CD4-positive, alpha-beta T cell treated with Interleukin-21 for 1 hour (primary cell): ENCODE measurements at places on chromosomes 1 and 21.

DNA sequence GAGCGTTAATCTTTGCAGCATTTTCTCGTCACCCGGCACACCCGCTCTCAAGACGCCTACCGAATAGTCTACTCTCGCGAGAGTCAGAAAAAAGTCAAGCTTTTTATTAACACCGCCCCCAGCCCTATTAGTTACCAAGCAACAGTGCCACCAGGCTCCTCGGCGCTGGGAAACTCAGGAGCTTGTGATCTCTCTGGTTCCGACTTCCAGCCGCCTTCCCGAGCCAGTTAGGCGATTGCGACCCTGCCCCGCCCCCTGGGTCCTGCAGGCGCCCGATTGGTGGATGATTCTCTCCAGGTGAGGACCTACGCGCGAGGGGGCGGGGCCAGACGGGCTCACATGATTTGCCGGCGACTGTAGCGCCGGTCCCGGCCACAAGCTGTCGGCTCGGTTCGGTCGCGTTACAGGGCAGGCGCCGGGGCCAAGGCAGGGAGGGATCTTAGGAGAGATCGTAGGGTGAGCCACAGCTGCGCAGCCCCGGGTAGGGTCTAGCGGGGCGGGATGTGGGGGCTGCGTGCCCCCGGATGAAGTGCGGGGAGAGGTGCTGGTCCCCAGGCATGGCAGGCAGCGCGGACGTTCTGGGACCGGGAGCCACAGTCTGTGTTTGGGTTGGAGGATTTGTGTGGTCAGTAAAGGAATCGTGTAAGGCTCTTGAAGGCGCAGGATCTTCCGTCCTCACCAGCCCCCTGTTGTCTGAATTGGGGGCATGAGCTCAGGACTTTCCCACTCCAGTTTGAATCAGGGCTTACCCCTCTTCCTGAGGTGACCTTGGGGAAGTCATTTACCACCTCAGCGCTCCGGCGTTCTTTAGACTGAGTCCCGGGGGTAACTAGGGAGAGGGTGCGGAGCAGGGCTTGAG is at the start of gene PFKFB2:
TSS of gene PFKFB2 (plus strand) at position 365 of the 859 bp plus-strand sequence. CDS start 1,443 bp downstream, outside the sequence.
- peak; percentile 95 for DNase-seq

DNA sequence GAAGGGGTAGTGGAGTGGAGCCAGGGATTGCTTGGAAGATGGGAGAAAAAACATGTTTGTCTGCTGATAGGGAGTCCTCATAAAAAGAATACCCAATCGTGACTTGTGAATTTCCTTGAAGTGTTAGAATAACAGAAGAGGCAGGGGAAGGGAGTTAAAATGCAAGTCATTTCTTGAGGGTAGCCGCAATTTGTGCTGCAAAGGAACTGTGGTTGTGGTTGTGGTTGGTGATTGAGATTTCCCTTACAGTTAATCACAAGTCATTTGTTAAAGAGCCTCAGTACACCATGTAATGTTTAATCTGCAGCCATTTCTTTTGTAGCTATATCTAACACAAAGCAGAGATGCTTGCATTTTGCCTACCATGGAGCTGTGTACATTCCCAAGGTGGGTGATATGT is 38.5 kb upstream of the EGLN1 start:
- DNase-seq = peak; percentile 73

GRCh38 chr1:110582378-110582777 is 23.8 kb downstream of the KCNA2 start:
- DNase-seq = no peak

DNA sequence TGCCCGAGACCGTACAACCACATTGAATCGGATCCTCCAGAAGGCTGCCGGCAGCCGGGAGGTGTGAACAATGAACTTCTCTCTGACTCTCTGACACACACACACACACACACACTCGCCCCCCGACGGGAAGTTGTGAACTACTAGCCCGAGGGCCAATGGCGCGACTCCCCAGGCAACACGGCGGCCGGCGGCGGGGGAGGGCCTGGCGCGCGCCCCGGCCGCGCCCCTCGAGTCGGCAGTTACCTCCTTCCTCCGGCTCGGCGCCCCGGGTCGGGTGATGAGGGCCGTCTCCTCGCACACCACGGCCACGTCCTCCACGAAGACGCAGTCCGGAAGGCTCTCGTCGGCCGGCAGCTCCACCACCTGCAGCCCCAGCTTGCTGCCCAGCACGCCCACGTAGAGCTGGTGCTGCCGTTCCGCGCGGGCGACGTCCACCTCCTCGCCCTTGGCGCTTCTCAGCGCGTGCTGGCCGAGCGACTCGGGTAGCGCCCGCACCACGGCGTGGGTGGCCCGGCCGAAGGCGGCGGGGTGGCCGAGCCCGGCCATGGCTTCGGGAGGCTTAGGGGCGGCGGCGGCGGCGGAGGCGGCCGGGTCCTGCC is 361 bp downstream of the DDAH1 start:
- DNase-seq = no peak

- no peak for DNase-seq
Observed at GRCh38 chr1:147516157-147516917, 25.0 kb upstream of the BCL9 start.

- no peak for DNase-seq
Observed at GRCh38 chr1:56029319-56030003, 549.9 kb downstream of the PLPP3 start.

GRCh38 chr1:59604191-59604590 is 210.6 kb upstream of the HOOK1 start:
- no peak for DNase-seq

DNA sequence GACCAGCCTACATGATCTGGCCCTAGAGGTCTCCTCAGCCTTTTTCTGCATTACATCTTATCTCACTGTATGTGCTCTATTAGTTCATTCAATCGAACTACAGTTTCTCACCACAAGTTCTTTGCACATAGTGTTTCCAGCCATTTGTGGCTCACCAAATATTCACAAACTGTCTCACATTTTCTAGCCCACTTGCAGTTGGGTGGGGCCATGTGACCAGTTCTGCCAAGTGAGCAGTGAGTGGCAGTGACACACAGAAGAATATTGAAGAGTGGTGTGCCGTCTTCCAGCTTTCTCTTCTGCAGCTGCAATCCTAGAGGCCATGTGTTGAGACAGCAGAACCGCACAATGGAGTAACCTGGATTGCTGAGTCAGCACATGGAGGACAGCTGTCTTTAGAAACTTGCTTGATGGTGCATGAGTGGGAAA is 103.2 kb upstream of the ZNF644 start:
- DNase-seq = peak; percentile 28

DNA sequence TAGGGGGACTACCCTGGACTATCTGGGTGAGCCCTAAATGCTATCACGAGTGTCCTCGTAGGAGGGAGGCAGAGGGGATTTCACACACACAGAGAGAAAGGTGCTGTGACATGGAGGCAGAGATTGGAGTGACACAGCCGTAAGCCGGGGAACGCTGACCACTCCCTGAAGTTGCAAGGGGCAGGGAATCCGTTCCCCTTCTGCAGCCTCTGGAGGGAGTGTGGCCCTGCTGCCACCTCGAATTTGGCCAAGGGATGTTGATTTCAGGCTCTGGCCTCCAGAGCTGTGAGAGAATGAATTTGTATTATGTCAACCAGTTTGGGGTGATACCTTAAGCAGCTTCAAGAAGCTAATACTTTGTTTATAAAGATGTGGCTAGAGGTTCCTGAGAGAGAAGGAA is 137.7 kb downstream of the ACTL8 start:
- DNase-seq = no peak

DNA sequence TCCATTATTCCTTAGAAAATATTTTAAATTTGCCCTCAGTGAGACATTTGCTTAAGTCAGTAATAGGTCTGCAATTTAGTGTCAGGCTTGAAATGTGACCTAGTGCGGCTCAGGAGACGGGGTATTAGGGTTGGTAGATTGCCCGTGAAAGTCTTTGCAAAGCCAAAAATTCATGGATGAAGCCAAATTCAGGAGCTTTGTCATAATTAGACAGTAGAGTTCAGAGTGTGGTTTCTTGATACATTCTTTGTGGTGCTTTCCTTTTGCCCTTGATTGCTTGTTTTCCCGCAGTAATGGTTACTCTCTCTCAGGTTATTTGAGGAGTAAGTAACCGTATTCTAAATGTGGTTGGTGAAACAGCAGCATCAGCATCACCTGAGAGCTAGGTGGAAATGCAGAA is 120.7 kb downstream of the RPS6KC1 start:
- no peak for DNase-seq

- DNase-seq = no peak
Observed at GRCh38 chr1:30659702-30660101, 63.7 kb downstream of the MATN1 start.

- no peak for DNase-seq
Observed at GRCh38 chr1:1264868-1265272, 8.8 kb downstream of the UBE2J2 start.

DNA sequence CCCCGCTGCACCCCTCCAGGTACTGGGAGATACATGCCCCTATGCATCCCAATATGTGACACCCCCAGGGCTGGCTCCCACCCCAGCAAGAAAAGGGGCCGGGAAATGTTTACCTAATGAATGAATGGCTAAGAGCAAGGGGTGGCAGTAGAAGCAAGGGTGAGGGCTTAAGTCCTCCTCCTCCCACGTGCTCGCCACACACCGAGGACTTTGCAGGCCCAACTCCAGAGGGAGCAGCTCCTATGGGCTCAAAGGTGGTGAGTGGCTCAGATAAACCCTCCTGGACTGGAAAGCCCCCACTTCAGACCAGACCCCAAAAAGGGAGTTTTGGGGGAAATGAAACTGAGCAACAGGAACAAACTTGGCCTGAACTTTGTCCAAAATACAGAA is 11.4 kb downstream of the SLC45A3 start:
- no peak for DNase-seq

GRCh38 chr1:246544001-246544400 is 22.1 kb downstream of the TFB2M start:
- DNase-seq = no peak

- no peak for DNase-seq
Observed at GRCh38 chr1:97797403-97798183, 123.2 kb downstream of the DPYD start.

- no peak for DNase-seq
Observed at GRCh38 chr1:182833271-182833670, 5.9 kb upstream of the DHX9 start.

GRCh38 chr1:159855709-159856108 is 6.7 kb downstream of the VSIG8 start:
- no peak for DNase-seq

- DNase-seq = no peak
Observed at GRCh38 chr1:228288536-228289238, 80.8 kb downstream of the OBSCN start.

DNA sequence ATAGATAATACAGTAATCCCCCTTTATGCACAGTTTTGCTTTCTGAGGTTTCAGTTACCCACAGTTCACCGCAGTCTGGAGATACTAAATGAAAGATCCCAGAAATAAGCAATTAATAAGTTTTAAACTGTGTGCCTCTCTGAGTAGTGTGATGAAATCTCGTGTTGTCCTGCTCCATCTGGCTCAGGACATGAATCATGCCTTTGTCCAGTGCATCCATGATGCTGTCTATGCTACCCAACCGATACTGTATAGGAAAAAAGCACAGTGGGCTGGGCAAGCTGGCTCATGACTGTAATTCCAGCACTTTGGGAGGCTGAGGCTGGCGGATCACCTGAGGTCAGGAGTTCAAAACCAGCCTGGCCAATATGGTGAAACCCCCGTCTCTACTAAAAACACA is 85.0 kb upstream of the SLC2A1 start:
- no peak for DNase-seq

DNA sequence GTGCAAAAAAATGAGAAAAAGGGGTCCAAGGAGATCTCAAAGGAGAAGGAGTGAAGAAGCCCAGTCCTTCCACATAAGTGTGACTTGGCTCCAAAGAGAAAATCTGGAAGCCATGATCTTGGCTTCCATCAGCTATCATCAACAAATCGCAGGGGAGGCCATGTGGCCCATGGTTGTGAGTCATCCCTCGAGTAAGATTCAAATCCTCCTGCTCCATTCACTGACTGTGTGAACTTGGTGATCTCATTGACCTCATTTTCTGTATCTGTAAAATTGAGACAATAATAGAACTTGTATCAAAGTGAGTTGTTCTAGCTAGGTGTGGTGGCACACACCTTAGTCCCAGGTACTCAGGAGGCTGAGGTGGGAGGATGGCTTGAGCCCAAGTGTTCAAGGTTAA is 79.1 kb upstream of the OLIG2 start:
- no peak for DNase-seq

- DNase-seq = no peak
Observed at GRCh38 chr1:147549526-147549925, 8.2 kb downstream of the BCL9 start.

- no peak for DNase-seq
Observed at GRCh38 chr1:181152892-181153633, 64.6 kb downstream of the IER5 start.

- peak; percentile 55 for DNase-seq
Observed at GRCh38 chr1:12078938-12079861, 16.1 kb downstream of the TNFRSF8 start.

DNA sequence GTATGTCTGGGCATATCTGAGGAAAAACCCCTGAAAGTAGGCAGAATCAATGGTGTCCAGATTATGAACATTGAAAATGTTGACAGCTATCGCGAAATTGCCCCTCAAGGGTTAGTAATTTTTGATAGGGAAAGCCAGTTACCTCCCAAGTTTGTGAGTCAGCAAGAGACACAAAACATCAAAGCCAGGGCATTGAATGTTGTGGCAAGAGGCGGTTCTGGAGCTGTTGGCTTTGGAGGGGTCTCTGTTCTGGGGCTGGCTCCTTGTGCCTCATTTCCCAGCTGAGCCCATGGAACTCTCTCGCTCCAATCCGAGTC is 10.6 kb upstream of the S100A11 start:
- peak; percentile 24 for DNase-seq

DNA sequence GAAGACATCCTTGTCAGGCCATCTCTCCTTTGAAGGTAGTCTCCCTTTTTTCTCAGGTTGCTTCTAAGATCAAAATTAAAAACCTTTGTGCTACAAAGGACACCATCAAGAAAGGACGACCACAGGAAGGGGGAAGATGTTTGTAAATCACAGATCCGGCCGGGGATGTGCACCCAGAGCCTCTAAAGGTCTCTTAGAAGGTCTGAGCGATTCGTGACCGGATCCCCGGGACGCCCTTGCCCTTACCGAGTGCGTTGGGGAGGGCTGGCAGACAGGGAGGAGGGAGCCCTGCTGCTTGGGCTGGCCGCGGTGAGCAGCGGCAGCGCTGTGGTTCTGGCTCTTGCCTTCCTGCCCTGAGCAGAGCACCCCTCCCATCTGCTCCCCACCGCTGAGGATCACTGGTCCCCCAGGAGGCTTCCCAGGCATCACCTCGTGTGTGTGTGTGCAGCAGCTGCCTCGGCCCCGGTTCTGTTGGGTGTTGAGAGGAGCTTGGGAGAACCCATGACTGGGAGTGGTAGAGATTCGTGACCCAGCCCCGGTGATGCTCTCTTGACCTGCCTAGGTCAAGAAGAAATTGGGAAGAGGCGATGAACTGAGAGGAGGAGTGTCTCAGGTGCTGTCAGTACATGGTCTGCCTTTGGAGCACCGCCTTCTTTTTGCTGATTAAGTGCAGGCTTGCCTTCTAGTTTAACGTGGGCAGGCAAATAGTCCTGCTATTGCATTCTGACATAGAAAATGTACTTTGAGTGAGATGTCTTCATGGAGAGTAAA is 34.5 kb downstream of the AGPAT3 start:
- DNase-seq = no peak
